ENCODE measurements at places on chromosomes 1 and 21.

GRCh38 chr1:53544728-53545515 lies 85.7 kb downstream of the DMRTB1 start:
- no peak for DNase-seq

- DNase-seq, result no peak
Observed at GRCh38 chr1:182768963-182769362, 20.6 kb upstream of the NPL start.

- no peak for DNase-seq
Observed at GRCh38 chr1:89723863-89724262, 90.9 kb downstream of the LRRC8C start.

DNA sequence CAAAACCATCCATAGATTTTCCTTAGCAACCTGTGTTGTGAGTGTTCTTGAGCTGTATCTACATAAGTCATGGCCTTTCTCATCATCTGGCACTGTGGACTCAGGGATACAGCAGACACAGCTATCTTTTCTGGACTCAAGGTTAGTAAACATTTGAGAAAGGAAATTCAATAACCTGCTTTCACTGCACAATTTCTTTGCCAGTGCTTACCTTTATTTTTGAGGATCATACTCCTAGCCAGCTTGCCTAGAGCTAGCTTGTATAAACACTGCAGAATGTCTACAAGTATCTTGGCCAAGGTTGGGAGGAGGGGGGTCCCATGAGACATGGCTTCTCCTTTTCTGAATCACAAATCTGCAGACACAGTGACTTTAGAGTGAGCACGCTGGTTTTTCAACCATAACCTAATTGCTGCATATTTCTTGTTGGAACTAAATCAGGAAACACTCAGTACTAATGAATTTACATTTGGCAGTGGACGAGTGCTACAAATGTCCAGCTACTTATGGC lies 27.2 kb downstream of the ADAMTS5 start:
- no peak for DNase-seq

DNA sequence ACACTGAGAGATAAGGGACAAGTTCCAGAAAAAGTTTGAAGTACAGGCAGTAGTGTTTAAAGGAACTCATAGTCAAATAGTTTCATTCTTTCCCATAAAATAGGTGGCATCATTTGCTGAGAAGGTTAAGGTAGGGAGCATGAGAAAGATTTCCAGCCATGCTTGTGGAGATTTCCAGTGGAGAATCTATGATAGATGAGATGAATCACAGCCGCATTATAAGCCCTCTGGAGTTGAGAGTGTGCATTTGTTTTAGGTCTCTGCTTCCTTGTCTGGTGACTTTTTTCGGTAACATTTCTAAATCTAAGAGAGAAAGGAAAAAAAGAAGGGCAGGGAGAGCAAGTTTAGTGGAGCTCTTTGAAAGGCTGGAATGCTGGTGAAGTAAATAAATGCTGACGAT lies 108.7 kb downstream of the DISP1 start:
- DNase-seq, result no peak

- DNase-seq, result no peak
Observed at GRCh38 chr21:37458669-37459276, 92.2 kb downstream of the DYRK1A start.

DNA sequence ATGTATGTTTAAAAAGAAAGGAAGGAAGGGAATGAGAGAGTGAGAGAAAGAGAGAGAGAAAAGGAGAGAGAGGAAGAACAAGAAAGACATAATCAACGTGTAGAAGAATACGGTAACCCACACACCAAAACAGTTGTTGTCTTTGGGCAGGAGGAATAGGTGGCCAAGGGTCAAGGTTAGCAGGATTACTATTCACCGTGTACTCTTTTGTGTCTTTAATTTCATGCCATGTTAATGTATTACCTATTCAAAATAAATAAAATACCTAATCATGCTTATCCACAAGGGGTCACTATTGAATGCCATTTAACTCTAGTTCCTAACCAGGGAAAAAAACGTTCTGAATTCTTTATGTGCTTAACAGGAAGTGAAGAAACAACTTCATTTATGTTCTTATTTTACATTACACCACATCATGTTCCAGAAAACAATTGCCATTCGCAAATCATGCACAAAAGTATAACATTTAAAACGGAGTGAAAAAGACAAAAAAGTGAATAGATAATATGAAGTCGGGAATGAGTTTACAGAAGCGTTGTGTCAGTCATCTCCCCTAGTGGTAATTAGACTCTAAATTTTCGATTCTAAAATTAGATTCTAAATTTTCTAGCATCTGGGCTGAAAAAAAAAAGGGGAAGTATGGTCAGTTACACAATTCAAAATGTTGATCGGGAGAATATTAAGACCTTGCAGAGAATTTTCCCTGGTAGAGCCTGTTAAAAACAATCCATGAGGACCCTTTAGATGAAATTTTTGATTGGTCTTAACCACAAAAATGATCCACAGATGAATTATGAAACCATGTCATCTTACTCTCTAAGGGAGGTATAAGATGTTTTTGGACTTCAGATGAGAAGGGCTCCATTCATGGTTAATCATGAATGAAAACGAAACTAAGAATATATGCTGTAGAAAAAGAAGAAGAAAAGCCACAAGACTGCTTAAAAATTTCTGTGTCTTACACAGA lies 700 bp upstream of the KMO start:
- DNase-seq, result peak; percentile 80

- DNase-seq, result no peak
Observed at GRCh38 chr1:204733869-204734596, 48.5 kb upstream of the LRRN2 start.

DNA sequence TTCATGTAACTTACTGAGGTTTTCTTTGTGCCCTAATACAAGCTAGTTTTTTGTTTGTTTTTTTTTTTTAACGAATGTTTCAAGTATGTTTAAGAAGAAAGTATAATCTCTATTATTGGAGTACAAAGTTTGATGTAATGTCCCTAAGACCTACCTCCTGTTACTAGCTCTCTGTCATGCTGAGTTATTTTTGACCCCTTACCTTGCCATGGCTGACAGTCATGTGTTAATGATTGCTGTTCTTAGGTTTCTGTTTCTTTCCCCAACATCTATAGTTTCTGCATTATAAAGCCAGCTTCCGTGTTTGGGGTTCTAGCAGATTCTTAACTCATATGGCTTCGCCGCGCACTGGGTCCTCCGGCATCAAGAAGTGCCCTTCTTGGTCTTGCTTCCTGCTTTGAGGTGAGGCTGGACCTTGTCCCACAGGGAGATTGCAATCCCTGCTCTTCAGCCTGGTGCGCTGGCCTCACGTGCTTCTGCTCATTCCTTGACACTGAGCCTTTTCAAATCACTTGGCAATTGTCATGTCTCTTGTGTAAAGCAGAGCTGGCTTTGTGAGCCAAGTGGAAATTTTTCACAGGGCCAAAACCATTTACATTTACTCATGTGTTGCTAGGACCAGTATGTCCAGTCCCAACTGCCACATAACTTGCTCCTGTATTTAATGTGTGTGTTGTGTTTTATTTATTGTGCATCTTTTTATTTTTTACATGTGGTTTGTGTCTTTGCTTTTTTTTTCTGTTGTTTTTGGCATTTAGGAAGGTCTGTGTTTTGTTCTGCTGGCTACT lies 135.0 kb upstream of the COL6A1 start:
- DNase-seq, result no peak

DNA sequence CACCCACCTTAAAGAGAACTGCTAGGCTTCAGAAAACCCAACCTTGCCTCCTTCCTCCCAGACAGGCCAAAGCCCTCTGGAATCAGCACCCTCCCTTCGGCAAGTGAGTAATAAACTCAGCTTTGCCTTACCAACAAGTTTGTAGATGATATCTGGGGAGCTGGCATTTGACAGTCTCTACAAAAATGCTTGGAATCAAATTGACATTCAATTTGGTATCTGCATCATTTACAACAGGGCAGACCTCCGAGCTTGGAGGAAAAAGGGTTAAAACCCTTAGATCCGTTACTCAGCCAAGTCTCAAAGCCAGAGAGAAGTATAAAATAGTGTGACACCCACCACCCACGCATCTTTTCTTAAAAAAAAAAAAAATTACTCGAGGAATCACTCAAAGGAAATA lies 149.3 kb upstream of the EDN2 start:
- DNase-seq, result no peak
